SHP77 treated with DMSO at 0.1 percent for 48 hours (cell line): ENCODE measurements at places on chromosomes 5 and 9.

- no peak for DNase-seq
These were observed 28.1 kb upstream of the PDE8B start for GRCh38 chr5:77182367-77182766.

DNA sequence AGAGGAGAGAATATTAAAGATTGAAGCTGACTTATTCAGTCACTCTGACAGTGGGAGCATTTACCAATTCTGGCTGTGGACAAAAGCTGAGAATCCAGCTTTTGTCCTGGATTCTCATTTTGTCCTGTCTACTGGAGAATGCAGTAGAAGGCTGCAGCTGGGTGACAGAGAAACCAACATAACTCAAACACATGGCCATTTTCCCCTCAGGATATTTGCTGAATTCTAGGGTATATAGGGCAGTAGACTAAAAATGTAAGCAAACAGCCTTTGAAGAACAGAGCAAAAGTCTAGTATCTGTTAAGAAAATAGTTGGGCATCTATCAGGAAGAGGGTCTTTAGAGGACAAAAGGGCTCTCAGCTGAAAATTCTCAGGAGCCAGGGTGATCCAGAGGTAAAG, 20.6 kb downstream of the ZNF484 start:
- DNase-seq: no peak

- DNase-seq: no peak
These were observed 35.0 kb upstream of the DMRT1 start for GRCh38 chr9:806285-807156.

- DNase-seq: no peak
These were observed 24.8 kb downstream of the ANXA1 start for GRCh38 chr9:73176450-73176875.

DNA sequence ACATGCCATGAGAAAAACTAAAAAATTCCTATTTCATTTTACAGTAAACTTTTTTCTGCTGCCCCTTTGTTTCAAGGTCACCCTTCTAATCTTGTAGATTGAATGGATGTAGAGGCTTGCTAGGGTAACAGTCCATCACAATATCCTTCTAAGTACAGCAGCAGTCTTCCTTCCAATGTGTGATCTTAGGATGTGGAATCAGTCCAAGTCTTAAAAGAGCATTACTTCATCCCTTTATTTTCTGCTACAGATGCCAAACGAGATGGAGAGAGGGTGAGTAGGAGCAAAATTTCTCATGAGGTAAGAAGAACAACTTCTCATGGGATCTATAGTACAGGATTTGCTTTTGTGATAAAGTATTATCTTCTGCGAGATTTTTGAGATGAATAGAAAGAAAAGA, 704 bp upstream of the IL33 start:
- no peak for DNase-seq

DNA sequence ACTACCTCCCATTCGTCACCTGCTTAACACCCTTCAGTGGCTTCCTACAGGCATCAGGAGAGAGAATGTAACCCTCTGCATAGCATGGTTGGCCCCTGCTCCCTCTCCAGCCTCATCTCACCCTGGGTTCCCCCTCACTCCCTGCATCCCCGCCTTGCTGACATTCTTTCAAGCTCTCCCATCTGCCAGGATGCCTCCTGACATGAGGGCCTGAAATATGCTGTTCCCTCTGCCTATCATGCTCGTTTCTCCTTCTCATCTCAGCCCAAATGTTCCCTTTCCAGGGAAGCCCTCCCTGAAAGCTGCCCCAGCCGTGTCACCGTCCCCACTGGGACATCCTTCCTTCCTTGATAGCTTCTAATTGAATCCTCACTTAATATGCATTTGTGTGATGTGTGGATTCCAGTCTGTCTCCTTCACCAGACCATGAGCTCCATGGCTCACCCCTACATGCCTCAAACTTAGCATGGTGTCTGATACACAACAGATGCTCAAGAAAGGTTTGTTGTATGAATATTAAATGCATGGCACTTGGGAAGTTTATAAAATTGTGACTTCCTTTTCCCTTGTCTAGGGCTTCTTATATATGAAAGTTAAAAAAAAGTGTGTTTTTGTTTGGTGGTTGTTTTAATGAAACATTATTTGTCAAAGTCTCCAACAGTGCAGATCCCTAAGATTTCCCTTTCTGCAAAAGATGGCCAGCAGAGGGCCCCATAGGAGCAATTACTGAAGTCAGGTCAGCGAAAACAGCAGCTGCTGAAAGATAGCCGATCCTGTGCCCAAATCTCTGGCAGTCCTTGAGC, 7.3 kb upstream of the C5orf58 start:
- peak; percentile 3 for DNase-seq

DNA sequence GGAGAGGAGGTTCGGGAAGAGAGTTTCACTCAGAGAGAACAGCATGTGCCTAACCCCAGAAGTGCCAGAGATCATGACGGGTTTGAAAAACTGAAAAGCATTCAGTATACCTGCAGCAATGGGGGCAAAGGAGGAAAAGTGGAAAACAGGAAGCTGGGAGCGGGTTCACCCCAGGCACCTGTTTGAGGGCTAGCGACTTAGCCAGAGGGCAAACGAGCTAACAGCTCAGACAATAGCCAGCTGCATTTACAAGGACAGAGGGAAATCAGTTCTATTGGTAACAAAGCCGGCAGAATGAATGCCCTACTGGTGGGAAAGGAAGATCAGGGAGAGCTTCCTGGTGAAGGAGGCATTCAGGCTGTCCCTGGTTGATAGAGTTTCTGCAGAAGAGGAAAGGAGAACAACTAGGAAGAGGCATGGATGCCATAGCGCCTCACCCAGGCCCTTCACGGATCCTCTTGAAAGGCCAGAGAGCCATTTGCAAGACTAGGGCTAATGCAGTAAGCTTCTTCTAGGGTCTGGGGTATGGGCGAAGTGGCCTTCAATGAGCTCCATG, 141.7 kb upstream of the ADRA1B start:
- DNase-seq: no peak

GRCh38 chr9:133994353-133995011, 2.4 kb upstream of the VAV2 start:
- DNase-seq: peak; percentile 38

DNA sequence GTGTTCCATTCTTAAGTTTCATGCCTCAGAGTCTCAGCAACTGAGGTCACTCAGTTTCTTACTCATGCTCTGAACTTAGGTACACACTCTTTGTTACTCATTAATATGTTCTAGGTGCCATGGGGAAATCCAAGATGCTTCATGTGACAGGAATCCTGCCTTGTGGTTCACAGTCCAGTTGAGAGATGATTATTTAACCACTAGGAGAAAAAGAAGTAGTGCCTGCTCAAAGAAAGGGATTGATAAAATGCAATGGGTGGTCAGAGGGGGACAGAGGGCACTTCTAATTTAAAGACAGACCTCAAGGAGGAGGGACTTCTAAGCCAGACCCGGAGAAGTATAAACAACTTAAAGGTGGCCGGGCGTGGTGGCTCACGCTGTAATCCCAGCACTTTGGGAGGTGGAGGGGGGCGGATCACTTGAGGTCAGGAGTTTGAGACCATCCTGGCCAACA, 69.0 kb downstream of the UGCG start:
- no peak for DNase-seq

DNA sequence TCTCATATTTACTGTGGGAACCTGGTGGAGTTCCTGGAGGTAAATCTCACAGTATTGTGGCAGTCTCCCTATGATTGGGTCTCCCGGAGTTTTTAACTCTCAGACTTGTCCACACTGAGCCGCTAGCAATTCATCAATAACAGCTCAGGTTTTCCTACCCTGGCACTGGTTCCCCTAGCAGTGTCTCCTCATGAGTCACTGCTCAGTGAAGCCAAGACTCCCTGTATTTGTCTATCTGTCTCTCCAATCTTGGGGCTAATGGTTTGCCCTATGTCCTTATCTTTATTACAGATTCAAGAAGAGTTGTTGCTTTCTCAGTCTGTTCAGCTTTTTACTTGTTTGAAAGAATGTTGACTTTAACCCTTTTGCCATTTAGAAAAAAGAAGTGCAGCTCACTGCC, 176.7 kb upstream of the FGF10 start:
- no peak for DNase-seq

DNA sequence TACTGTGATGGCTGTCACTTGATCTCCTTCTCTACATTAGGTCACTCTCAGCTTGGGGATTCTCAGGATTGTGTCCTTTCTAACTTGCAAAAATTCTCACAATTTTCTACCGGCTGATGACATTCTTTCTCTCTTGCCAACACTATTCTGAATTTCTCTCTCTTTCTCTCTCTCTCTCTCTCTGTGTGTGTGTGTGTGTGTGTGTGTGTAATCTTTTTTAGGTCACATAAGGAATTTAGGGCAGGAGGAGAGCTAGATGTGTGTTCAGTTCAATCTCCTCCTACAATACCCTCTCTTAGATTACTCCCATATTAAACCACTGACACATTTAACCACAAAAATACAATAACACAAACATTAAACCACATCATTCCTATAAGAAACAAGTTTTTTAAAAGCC, 242.3 kb upstream of the NREP start:
- no peak for DNase-seq

DNA sequence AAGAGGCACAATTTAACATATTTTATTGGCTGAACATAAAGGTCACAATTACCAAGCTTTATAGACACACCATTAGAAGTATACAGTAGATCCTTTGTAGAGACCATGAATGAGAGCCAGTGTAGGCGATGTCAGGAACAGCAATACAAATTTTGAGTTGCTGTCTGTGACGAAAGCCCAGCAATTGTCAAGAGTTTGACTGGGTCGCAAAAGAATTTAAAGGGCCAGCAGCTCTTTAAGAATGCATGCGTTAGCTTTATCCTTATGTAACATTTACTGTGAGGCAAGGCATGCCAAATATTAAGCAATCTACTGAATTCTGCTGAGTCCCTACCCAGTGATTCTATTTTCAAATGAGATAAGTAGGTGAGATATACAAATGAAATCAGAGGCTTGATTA, 236.9 kb downstream of the ARRDC3 start:
- no peak for DNase-seq

DNA sequence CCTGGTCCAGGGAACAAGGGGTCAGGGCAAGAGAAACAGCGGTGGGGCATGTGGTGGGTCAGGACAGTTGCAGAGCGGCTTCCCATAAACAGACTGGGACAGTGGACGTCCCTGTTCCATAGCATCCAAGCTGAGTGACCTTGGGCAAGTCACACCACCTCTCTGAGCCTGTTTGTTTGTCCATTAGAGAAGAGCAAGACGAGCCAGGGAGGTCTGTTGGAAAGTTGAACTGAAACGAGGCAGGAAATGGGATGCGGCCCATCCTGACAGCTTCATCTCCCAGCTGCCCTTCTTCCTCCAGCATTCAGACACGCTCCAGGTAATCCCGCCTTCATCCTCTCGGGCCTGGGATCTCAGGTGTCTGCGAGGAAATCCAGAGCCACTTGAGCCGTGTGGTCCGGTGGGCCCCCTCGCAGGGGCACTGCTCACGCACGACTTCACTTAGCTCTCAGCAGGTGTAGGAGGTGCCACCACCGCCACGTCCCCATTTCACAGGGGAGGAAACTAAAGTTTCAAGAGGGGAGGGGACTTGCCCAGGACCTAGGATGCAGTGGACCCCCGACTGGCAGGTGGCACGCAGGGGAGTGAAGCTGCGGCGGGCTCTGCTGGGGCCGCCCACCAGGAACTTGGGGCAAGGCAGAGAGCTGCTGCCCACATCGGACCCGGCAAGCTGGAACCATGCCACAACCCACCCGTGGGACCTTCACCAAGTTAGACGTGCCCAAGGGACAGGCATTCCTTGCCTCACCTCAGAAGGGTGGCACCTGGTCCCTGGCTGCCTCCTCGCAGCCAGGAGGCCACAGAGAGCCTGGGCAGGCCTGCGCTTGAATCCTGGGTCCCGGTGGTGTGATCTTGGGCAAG, 13.0 kb downstream of the PTGES2 start:
- DNase-seq: no peak

GRCh38 chr5:13328316-13328715, 616.2 kb downstream of the DNAH5 start:
- DNase-seq: no peak

DNA sequence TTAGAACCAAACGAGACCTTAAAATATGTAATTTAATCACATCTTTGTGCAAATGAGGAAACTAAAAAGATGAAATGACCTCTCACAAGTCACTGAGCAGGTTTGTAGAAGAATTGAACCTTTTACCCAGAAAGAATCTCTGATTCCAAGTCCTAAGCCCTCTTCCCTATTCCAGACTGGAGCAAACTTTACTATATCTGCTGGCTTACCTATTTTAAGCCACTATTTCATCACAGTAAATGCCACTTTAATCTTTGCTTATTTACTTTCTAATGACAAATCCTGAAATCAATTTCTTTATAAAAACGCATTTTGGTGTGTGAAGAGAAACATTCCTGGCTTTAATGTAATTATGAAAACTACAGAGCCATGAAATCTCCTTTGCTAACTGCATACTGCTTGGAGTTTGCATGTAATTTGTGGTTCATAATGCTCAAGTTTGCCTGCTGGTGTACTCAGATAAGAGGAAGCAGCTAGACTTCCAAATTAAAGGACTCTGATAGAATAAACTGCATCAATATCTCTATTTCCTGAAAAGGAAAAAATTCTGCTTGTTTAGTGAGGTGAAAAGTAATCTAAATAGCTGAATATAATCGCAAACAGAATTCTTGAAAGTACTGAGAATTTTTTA, 121.2 kb downstream of the RAB3C start:
- no peak for DNase-seq

- no peak for DNase-seq
These were observed 582.6 kb downstream of the NR2F1-AS1 start for GRCh38 chr5:92998456-92998855.

DNA sequence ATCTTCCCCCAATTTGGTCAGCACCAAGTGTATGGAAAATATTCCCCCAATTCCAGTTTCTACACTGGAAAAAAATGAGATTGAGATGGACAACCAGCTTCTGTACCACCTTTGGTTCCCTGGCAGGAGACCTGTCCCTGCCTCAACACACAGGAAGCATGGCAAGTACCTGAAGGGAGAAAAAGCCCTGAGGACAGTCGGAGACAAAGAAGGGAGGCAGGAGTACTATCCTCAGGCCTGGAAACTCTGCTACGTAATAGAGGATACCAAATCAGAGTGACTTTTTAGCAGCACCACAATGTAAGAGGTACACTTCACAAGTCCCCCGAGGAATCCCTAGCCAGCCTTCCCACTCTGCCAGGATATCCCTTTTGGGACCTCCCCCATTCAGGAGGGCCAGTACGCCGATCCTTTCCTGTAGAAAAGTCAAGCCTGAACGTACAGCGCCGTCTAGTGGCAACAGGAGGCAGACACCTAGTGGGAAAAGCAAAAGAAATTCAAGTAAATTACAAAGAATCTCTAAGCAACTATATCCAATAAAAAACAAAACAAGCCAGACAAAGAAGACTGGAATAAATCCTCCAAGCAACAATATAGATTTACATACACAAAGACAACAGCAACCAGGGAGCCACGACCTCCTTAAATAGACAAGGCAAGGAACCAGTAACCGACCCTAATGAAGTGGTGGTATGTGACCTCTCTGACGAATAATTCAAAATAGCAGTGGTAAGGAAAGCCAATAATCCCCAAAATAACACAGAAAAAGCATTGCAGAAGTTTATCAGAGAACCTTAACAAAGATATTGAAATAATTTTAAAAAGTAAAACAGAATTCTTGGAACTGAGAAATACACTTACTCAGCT, 63.3 kb upstream of the SLCO6A1 start:
- no peak for DNase-seq

GRCh38 chr9:33393581-33393980, 8.8 kb downstream of the AQP7 start:
- no peak for DNase-seq

GRCh38 chr9:126326228-126327005, at the start of gene MVB12B:
Gene MVB12B, plus strand, starts transcription at chr9:126326829. Its CDS starts 101 bp downstream, at chr9:126326930.
- no peak for DNase-seq

GRCh38 chr9:77677397-77677796, 29.3 kb upstream of the GNA14 start:
- DNase-seq: no peak

GRCh38 chr9:17017931-17018491, 116.8 kb upstream of the CNTLN start:
- no peak for DNase-seq
